Left colon (tissue), 2 donors: ENCODE measurements at places on chromosomes 11 and 22.
A peak's percentile ranks its signal among the peaks of the same experiment; 100 is the strongest.

DNA sequence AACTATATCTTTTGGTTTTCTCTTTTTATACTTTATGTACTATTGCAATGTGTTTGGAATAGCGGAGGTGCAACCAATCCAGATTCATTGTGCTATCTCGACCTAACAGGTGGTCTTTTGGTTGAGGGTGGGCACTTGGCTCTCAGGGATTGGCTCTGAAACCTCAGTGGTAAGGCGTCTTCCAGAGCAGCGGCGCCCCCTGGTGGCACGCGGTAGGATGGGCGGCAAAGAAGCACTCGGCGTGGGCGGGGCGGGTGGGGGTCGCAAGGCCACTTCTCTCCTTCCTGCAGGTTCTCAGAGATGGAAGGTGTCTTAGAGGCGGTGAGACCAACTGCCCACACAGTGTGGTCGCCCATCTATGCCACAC, 19.2 kb upstream of the PLET1 start:
- DNase-seq = peak; percentile 79

GRCh38 chr11:3338569-3339339, 40.2 kb downstream of the ZNF195 start:
- no peak for DNase-seq

DNA sequence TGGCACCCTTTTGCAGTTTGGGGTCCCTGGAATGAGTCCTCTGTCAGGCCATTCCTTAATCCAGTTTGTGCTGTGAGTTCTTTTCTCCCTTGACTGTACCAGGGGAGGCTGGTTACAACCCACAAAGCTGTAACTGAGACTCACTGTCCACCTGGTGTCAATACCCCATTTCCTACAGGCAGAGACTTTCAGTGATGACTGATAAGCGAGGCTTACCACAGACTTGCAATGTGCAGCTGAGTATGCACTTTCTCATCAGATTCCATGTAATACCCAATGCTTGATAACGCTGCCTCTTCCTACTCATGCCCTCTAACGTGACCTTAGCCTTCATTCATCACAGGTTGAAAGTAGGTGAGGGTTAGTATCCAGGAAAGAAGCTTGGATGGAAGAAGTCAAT, 120.1 kb downstream of the INSC start:
- DNase-seq = no peak

DNA sequence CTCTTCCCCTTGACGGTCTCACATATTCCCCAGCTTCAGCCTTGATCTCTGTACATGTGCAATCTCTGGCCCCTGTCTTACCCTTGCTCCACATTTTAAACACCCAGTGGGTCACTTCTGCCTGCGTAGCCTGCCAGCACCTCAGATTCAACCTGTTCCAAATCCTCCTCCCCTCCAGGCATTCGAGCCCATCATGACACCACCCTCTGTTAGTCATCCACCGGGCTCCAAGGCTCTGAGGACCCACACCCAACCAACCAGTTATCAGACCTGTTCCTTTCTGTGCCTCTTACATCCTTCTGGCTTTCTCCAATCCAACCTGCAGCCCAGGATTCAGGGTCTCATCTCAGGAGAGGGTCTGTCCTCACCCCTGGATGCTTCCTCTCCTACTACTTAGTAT, 119.8 kb upstream of the TBCEL start:
- DNase-seq = no peak

GRCh38 chr11:125132071-125132470, 20.6 kb upstream of the TMEM218 start:
- no peak for DNase-seq

DNA sequence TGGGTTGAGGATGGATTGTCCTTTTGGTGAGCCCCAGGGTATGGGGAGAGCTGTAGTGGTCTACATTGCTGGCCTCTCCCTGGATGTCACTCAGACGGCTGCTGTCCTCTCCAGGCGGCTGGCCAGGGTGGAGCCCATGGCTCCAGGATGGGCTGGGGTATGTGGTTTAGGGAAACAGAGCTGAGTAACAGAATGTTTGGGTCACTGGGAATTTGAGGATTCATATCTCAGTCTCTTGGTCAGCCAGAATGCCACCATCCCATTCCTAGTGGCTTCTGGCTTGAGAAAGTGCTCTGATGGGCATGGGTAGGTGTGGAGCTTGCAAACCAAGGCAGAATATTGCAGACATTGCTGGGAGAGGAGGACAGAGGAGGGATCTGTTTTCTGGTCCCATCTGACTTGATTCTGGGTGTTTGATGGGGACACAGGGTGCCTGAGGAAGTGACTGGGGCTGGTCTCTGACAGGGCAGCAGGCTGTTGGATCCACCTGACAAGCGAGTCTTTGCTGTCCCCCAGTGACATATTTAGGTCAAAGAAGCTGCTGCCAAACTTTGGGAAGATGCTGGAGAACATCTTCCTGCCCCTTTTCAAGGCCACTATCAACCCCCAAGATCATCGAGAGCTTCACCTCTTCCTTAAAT, 41.4 kb downstream of the AMPD3 start:
- DNase-seq = no peak

DNA sequence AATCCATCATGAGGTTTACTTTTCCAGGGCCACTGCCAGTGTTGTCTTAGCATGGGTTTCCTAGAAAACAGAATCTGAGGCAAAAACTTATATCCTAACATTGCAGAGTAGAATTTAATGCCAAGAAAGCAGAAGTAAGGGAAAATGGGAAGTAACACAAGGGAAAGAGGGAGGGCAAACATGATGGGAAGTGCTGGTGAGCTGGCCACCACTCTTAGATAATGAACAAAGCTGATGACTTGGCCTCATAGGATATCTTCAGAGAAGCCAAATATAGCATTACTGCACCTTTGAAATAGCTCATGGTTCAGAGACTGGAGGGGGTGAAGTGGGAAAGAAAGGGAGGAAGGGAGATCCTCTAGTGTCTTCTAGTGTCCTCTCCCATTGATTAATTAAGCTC, 24.8 kb upstream of the CALCB start:
- DNase-seq = no peak

GRCh38 chr11:124277804-124278203, 21.6 kb downstream of the OR8G5 start:
- no peak for DNase-seq

- no peak for DNase-seq
Measured at GRCh38 chr11:69968396-69969347, 109.4 kb upstream of the ANO1 start.

- no peak for DNase-seq
Measured at GRCh38 chr22:40498420-40499208, 128.2 kb downstream of the SGSM3 start.
